MCF 10A (cell line): ENCODE measurements at places on chromosomes 4 and X. TPM values are rescaled to one million over a fixed set of nuclear protein-coding genes. Genes with fewer than 3 reads are reported as not detected.

Gene TEX13D
- not detected in 2 replicates for total RNA-seq

Gene PDLIM3
- total RNA-seq, result 0.22 and 0.30 TPM in 2 replicates

Gene UGT2B10
- total RNA-seq, result not detected in 2 replicates

Gene RRAGB
- total RNA-seq, result 7.9 and 10.6 TPM in 2 replicates

Gene AMOT
- 0.09 TPM in 1 of 2 replicates, not detected in the other for total RNA-seq

Gene ZC4H2
- total RNA-seq, result 4.4 and 8.3 TPM in 2 replicates
